ENCODE measurements at places on chromosomes 5 and 9.

- no peak for DNase-seq
These were observed 153.7 kb upstream of the DAPK1 start for GRCh38 chr9:87343816-87344430.

DNA sequence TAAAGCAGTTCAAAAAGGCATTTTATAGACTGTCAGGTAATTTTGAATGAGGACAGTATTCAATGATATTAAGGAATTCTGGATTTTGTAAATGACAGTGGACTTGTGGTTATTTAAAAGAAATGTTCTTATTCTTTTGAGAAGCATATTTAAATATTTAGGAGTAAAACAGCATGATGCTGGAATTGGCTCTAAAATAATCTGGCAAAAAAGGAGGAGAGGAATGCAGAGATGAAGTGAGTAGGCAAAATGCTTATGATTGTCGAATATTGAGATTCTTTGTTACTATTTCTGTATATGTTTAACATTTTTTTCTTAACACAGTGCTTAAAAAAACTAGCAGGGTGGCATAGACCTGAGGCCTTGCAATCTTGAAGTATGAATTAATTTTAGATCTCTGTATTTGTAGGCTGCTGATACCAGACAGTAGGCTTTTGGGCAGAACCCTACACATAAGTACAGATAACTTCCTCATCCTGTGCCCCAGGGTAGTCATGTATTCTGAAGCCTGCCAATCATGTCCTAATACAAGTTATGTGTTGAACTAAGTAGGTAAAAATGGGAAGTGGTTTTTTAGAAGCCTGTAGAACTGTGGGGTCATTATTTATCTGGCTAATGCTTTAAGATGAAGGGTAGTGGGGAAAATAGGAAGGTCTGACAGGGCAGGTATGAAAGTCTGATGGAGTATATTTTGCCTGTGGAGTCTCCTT is 9.4 kb downstream of the CD180 start:
- no peak for DNase-seq

DNA sequence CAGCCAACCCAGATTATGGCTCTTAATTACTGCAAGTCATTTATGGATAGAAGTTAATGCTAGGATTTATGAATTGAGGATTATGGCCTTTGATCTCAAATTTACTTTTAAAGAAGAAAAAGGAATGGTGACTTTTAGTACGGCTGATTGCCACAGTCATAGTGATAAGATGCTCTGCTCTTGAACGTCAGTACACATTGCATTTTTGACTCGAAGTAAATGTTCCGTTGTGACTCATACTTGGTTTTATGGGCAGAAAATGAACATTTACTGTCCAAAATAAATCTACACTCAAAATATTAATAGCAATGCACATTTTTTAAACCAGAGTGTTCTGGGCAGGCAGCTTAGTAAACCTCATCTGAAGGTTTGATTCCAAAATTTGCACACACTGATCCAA is 830 bp downstream of the ADAMTSL1 start:
- no peak for DNase-seq

DNA sequence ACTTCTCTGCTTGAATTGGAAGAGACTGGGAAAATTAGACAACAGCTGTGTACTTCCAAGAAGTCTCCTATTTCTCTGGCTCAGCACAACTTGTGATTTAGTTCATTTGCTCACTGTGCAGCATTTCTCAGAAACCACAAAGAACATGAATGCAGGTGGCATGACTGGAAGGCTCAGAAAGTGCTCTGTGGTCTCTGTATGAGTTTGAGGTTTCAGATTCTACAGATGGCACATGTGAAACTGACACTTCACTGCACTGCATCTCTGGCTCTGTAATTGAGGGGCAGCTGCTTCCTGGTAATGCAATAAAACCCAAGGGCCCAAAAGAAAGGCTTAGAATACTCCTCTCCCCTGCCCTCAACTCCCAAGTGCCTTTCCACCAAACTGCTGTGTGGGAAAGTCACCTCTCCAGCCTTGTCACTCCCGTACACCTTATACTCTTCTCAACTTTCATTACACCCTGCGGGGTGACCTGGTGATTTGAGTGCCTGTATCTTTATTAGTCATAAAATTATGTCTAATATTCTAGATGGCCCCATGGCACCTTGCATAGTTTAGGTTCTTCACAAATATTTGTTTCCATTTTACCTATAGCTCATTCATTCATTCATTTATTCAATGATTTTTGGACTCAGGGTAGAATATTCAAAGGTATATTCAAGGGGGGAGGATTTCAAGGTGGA is 82.5 kb downstream of the ESM1 start:
- DNase-seq: no peak

- no peak for DNase-seq
These were observed 10.5 kb upstream of the ERAP1 start for GRCh38 chr5:96818125-96818788.

DNA sequence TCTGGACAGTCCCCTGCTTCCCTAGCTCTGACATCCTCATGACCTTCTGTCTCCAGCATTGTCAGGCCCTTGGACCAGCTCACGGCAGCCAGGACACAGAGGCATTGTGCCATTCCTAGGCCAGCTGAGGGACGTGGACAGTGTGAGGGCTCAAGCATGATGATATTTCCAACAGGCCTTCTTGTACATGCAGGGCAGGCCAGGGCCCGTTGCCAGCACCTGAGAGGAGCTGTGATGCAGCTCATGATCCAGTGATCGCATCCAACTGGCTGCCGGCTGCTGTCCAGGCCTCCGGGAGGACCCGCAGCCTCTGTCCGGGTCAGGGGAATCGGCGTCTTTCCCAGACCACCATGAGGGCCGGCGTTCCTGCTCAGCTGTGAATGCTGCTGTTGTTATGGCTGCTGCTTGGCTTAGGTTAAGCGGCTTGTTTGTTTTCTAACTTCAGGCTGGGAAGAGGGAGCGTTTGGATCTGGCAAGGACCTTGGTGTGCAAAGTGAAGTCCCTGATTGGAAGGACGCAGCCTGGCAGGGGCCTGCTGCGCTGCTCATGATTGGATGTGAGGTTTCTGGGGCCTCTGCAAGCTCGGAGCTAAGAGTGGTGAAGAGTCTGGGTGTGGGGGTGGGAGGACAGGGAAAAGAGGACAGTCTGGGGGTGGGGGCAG is 53.8 kb downstream of the PDZD2 start:
- no peak for DNase-seq

DNA sequence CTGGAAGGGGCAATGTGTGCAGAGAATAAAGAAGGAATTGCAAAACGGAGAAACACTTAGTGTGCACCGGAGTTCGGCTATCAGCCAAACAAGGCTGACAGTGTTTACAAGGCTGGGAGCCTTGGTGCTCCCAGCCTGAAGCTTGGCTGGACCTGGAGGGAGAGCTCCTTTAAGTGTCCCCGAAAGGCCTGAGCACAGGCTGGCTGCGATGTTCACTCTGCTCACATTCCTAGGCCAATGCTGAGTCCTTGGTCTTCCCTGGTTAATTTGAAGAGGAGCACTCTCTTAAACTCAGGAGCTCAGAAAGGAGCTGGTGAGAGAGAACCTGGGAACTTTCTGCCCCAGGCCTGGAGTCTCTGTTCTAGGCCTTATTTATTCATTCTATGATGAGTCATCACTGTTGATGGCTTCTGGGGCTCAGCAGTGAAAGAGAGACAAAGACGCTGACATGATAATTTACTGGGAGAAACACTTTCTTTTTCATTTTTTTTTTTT is 88.6 kb upstream of the MYO10 start:
- no peak for DNase-seq

GRCh38 chr9:133944746-133945135 is 47.4 kb downstream of the VAV2 start:
- DNase-seq: no peak

DNA sequence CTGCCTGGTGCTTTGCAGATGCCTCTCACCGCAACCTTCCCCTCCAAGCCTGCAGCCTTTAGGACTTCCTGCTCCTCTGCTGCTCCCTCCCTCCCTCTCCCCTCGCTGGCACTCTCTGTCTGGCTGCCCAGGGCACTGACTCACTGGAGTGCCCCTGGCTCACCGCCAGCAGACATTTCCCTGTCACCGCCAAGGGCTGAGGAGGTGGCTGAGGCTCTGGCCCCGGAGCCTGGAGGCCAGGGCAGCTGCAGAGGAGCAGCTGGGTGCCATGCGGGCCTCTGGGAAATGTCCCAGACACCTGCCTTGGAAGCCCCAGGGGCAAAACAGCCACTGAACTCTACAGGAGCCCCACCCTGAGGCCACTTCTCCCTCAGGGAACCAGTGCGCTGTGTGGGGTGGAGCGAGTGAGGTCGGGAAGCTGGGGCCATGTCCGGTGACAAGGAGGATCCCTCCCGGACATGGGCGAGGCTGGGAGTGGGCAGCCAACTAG is 53.4 kb downstream of the TENT4A start:
- no peak for DNase-seq

DNA sequence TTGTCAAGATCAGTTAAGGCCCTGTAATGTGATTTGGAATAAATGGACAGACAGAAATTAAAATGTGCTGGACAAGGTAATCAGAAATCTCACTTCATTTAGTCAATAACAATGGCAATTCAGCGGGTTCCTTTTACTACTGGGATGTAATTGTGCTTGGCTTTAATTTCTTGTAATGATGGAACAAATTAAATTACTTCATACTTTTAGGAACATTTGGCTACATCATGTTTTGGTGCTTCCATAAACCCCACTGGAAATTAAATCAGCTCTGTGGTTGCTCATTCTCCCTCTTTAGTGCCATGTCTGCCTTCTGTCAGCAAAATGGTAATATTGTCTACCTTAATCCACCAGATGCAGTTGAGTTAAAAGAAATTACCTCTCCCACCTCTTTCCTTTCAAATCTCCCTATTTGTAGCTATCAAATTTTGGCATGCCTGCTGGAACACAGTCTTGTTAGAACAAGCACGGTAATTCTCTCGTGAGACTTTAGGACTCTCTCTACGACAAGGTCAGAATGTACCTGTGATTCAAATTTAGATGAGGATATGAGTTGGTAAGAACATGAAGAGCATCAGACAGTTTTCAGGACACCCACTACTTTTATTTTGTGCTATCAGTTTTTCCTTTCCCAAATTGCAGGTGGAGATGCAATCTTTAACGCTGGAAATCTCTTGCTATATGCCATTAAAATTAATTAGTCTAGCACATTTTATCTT is 476.3 kb downstream of the RAB3C start:
- no peak for DNase-seq

- no peak for DNase-seq
These were observed 51.2 kb upstream of the ARRDC3 start for GRCh38 chr5:91434348-91434747.

- DNase-seq: no peak
These were observed 211.2 kb downstream of the GADD45G start for GRCh38 chr9:89815903-89816573.

- no peak for DNase-seq
These were observed 144.3 kb upstream of the NREP start for GRCh38 chr5:111901296-111901695.

Data from nephron progenitor cell (in vitro differentiated cells).